ENCODE measurements at places on chromosomes 6 and 20. TPM values are rescaled to one million over a fixed set of nuclear protein-coding genes. Genes with fewer than 3 reads are reported as not detected.

KCNG1 gene
- total RNA-seq: 60.2 TPM

RAMACL gene
- not detected for total RNA-seq

MMS22L gene
- total RNA-seq: 11.4 TPM

SLC22A16 gene
- not detected for total RNA-seq

RBM24 gene
- total RNA-seq: 0.78 TPM

Measured in hair follicular keratinocyte (primary cell).